Left lung (tissue), 14 donors: ENCODE measurements at places on chromosomes 5 and 9.

DNA sequence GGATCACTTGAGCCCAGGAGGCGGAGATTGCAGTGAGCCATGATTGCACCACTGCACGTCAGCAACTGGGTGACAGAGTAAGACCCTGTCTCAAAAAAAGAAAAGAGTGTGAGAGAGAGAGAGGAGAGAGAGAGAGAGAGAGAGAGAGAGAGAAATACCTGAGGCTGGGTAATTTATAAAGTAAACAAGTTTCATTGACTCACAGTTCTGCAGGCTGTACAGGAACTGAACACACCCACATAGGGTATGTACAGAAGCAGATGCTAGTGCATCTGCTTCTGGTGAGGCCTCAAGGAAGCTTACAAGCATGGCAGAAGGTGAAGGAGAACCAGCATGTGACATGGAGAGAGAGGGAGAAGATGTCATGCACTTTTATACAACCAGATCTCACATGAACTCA is 46.4 kb upstream of the CHD1 start:
- DNase-seq, result no peak

DNA sequence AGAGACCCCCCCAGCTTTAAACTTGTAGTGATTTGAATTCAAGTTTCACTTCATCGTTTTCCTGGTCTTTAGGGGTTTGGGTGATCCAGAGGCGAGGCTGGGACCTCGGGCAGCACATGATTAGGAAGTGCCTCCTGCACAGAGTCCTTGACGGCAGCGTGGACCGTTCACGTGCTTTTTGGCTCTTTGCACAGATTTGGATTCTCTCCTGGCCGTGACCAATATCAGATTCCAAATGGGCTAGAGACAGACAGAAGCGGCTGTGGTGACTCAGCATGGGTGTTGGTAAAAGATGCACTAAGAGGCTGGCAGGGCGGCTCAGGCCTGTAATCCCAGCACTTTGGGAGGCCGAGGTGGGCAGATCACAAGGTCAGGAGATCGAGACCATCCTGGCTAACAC is 117.2 kb upstream of the CACNA1B start:
- DNase-seq, result no peak

DNA sequence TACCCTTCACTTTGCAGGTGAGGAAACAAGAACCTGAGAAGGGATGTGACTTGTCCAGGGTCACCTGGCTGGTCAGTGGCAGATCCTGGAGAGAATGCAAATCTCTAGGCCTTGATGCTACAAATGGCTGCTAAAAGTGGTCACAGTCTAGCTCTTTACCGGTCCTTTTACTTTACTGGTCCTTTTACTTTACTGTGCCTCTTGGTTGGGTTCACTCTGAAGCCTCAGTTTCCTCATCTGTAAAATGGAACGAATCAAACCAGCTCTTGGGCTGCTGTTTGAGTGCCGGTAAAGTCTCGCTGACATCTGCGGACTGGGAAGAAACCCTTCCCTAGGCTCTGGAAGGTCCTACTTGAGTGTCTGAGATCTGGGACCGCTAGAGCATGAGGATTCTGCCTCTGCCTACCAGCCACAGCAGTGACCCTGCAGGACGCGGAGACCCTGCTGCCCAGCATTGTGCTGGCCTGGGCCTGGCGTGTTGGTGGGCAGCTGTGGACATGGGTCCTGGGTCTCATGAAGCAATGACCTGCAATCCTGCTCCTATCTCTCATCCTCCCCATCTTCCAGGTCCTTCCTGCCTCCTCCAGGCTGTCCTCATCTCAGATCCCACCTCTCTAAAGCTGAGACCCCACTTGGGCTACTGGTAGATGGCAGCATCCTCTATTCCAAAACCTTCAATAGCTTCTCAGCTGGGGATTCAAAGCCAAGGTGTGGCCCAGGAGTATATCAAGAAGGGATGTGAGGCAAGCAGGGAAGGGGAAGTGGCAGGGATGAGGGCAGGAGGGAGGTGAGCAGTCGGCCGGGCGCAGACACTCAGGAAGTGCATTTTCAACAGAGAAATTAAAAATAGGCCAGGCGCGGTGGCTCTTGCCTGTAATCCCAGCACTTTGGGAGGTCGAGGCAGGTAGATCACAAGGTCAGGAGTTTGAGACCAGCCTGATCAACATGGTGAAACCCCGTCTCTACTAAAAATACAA is 13.3 kb downstream of the CORO2A start:
- DNase-seq, result no peak

- DNase-seq, result no peak
Observed at GRCh38 chr5:147388184-147389108, 121.4 kb downstream of the DPYSL3 start.

- no peak for DNase-seq
Observed at GRCh38 chr5:196350-196749, 5.1 kb downstream of the LRRC14B start.

- no peak for DNase-seq
Observed at GRCh38 chr9:38683336-38683735, 36.6 kb downstream of the FAM240B start.

GRCh38 chr5:176178789-176179188 is 59.4 kb upstream of the SIMC1 start:
- DNase-seq, result no peak

DNA sequence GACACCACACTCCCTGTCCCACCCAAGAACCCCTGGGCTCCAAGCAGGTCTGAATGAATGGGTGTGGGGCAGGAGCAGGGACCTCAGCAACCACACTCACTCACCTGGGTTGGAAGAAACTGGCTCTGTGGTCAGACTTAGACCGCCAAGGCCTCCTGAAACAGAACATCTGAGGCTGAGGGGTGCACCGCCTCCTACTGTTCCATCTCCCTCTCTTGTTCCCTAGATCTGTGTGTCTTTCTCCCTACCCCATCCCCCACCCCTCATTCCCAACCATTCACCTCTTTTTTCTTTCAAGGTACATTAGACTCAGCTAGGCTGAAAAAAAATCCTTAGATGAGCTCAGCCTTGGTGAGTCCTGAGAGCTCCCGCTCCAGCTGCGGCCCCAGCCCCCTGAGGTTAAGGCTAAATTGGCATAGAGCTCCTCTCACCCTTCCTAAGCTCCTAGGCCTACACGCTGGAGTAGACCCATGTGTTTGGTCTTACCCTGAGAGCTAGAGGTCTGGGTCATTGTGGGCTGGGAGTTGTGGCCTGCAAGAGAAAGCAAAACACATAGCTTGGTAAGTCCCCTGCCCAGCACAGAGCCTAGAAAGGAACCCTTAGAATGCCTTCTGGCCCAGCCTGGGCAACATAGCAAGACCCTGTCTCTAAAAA is 4.8 kb downstream of the ECSCR start:
- no peak for DNase-seq

- no peak for DNase-seq
Observed at GRCh38 chr9:136423432-136424146, 13.1 kb downstream of the PMPCA start.

DNA sequence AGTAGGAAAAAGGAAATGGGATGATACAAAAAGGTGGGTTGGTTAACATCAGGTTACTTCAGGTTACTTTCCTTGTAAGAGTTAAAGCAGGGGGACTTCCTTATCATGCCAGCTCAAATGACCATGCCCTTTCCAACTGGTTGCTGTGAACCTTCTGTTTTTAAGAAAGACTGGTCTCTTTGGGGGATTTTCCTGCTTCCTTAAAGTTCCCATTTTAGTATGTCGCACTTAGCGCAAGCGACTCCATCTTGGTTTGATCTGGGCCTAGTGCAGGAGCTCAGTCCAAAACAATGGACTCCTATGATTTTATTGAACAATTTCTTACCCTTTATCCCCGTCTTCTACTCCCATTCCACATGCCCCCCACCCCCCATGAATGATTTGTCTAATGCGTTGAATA is 169.8 kb downstream of the INSYN2B start:
- DNase-seq, result no peak

DNA sequence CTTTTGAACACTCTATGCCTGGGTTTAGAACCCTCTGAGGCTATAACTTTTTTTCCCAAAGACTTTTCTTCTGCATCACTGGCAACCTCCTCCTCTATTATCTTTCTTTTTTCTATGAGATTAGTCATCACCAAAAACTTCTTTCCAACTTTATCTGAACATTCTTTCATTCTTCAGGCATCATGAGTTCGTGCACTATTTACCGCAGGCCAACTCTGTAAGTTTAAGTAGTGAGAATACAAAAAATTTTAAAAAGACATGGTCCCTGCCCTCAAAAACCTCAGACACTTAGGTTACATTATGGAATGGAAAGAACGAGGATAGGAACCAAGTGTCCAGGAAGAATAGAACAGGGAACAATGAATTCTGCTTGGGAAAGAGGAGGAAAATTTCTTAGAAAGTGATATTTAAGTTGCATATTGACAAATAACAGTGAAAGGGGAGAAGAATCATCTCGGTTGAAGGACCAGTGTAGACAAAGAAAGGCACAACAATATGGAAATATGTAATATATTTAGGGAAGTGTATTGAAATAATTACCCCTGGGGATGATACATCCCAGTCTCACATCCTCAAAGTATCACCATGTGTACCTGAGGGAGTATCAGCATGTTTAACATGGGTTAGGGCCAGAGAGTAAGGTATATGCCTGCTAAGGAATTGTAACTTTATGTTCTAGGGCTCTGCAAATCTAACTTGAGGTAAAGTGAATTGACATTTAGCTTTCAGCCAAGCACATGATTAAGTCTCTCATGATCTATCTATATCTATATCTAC is 196.5 kb upstream of the NREP start:
- no peak for DNase-seq

DNA sequence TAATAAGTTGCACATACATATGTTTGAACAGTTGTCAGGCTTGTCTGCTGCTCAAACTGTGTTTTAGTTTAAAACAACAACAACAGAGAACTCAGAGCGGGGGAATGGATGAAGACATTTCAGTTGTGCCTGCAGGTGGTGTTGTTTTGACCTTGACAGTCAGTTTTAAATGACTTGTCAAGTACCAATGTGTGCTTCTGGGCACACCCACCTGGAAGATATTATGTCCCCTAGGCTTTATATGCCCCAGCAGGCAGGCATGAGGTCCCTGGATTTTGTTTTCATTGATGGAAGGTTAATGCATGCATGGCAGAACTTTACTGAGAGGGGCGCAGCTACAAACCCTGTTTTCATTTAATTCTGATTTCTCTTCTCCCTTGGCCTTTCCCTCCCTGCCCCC is 84.6 kb downstream of the AOPEP start:
- no peak for DNase-seq

DNA sequence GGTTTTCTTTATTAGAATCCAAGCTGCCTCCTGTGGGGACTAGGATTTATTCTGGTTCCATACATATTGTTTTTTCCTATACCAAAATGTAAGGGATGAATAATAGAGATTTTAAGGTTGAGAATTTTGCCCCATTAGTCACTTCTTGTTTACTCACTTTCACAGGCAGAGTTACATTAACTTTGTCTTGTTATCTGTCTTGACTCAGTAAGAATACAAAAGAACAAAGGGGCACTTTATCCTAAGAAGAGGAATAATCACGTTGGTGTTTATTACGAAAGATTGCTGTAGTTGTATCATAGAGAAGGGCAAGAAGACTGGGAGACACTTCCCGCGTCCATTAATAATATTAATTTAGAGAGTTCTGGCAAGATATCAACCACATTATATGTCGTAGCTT is 599.7 kb upstream of the FTMT start:
- DNase-seq, result no peak

DNA sequence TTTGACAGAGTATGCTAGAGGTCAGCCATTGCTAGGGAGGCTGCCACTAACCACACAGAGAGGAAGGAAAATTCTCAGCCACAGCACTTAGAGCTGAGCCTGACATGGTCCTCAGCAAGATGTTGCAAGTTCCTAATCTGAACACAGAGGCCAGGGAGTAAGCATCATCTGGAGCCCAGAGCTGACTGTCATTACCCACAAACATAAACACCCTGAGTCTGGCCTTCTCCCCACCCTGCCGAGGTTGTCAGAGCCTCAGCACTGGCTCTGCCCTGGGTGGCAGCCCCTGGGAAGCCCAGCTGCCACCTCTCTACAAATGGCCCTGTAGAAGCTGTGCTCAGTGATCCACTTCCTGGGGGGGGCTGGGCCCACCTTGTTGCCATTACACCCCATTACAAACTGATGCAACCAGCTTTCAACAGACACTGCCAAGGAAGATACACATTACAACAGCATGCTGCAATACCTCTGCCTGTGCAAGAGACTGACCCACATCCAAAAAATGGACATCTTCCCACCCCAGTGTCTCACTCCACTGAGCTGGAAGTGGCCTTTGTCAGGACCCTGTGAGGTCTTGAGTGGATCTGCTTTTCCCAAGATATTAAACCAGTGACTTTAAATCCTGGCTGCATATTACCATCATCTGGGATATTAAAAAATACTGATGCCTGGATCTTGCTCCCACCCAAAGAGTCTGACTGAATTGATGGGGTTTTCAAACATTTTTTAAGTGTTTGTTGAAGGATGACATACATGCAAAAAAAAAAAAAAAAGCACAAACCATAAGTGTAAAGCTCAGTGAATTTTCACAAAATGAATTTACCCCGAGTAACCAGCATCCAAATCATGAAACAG is 33.0 kb downstream of the IRF1 start:
- DNase-seq, result no peak

DNA sequence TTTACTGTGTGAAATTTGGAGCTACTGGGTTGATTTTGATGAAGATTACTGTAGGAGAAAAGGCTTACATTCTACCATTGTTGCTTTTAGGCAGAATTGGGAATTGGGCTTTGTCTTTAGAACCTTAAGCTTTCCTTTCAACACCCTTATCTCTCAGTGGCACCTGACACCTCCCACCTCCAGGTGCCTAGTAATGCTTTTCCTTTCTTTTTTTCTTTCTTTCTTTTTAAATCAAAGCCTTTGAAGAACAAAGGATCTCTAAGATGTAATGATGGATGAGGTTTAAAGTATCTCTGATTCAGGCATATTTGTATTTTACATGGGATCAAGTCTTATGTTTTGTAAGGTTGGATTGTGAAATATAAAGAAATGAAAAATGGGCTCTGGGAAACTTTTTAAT is 2.9 kb upstream of the ADGRV1 start:
- no peak for DNase-seq

- no peak for DNase-seq
Observed at GRCh38 chr5:62486672-62487071, 74.1 kb downstream of the IPO11 start.

GRCh38 chr5:56457887-56458812 is 225.0 kb upstream of the ANKRD55 start:
- no peak for DNase-seq

- no peak for DNase-seq
Observed at GRCh38 chr9:104765138-104765537, 1.2 kb downstream of the NIPSNAP3B start.

GRCh38 chr9:116209414-116210116 is 56.0 kb downstream of the PAPPA start:
- DNase-seq, result no peak

DNA sequence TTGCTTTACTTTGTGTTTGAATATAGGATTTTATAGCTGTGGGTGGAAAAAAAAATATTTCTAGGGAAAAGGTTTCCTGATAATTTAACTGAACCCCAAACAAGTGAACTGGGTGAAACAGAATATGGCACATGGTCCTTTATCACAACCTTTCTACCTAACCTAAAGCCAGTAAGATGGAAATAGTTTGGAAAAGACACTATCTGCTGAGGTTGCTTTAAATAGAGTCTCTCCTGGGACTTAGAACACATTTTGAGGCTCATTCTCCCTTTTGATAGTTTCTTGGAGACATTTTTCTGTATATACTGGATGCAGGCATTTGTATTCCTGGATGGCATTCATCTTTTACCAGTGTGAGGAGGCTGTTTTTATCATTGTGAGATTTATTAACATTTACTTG is 39.4 kb downstream of the BASP1 start:
- no peak for DNase-seq

- no peak for DNase-seq
Observed at GRCh38 chr5:59615272-59615671, 278.3 kb downstream of the PDE4D start.

GRCh38 chr9:120783602-120784047 is 9.6 kb downstream of the FBXW2 start:
- DNase-seq, result no peak
